Right renal cortex interstitium (tissue), 3 donors: ENCODE measurements at places on chromosomes 16 and 17. TPM values are rescaled to one million over a fixed set of nuclear protein-coding genes. Genes with fewer than 3 reads are reported as not detected.

EPOP gene
- polyA plus RNA-seq, result 1.4 TPM

TTLL6 gene
- 0.14 TPM for polyA plus RNA-seq

FNDC8 gene
- polyA plus RNA-seq, result 0.10 TPM

MYL11 gene
- polyA plus RNA-seq, result 1.0 TPM

TEPSIN gene
- 11.8 TPM for polyA plus RNA-seq

ZP2 gene
- polyA plus RNA-seq, result 0.17 TPM

C1QTNF1 gene
- 2.7 TPM for polyA plus RNA-seq

STXBP4 gene
- polyA plus RNA-seq, result 16.9 TPM

GRCh38 chr17:50338645-50339044 lies 7.3 kb upstream of the XYLT2 start:
- DNase-seq, result no peak

DNA sequence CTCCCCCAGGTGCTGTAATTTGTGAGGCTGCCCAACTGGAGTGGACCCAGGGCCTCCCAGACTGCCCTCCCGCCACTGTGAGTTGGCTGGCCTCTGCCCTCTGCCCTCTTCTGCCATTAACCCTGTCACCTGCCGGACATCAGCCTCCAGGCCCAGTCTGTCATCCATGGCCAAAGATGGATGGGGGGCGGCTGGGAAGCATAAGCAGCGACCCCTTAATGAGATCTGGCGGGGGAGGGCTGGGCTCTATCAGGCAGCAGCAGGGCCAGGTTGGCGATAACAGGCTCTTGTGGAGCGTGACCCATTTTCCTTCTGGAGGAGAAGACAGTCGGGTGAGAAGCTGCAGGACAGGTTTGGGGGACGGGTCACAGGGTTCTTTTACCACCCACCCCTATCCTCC lies 25.3 kb downstream of the CDK5RAP3 start:
- DNase-seq, result no peak

DNA sequence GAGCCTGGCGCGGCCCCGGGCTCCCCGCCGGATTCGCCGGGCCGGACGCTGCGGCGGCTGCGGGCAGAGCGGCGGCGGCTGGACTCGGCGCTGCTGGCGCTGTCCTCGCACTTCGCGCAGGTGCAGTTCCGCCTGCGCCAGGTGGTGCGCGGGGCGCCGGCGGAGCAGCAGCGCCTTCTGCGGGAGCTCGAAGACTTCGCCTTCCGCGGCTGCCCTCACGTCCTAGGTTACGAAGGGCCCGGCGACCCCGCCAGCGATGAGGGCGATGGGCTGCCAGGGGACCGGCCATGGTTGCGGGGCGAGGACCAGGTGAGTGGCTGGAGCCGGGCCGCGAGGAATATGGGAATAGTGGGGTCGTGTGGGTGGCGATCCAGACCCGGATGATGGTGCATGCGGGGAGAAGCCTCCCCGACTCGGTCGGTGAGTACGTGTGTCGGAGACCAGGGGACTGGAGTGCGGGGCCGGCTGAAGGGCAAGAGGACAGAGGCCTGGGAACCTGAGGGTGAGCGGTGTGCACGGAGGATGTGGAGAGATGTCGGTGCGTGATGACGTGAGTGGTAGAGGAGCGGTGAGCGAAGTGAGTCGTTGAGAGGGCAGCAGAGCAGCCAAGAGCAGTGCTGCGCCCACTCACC lies 517 bp downstream of the RUNDC1 start:
- no peak for DNase-seq

GRCh38 chr17:69762359-69762758 lies 312.7 kb upstream of the KCNJ16 start:
- DNase-seq, result no peak

DNA sequence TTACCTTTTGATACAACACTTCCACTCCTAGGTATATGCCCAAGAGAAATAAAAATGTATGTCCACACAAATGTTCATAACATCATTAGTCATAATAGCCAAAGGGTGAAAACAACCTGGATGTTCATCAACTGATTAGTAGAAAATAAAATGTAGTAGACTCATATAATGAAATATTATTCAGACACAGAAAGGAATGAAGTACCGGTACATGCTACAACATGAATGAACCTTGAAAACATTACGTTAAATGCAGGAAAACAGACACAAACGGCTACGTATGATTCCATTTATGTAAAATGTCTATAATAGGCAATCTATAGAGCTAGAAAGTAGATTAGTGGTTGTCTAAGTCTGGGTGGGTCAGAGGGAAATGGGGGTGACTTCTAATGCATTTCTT lies 358.5 kb downstream of the CA10 start:
- no peak for DNase-seq

DNA sequence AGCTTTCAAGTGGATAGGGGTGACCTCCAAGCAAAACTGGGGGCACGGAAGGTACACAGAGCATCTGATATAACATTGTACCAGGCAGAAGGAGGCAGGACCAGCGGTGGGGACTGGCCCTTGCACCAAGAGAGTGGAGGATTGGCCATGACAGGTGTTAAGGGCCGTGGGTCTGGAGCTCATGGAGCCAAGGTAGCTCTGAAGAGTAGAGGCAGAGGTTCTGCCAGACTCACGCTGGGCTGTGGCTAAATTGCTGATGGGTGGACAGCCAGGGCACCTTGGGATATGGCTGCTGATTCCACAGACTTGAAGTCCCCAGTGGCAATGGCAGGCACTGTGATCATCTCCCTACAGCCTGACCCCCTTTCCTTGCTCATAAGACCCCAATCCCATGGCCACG lies 65.9 kb upstream of the NKD1 start:
- no peak for DNase-seq

DNA sequence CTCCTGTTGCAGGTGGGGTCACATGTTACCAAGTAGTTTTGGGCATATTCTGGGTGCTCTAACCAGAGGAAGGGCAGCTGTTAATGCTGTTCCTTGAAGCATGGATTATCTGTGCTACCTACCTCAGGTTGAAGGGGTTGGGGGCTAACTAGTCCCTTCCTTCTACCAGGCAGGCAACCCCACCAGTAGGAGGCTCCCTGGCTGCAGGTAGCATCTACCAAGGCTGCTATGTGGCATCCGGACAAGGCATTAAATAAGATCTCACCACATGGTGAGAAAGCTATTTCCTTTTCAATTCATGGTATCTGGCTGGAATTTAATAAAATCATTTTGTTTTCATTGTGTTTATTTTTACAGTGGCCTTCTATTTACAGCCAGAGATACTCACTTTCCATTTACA lies 62.5 kb downstream of the CACNG3 start:
- DNase-seq, result no peak

- DNase-seq, result no peak
Observed at GRCh38 chr17:65918916-65919315, 273.0 kb downstream of the CEP112 start.

DNA sequence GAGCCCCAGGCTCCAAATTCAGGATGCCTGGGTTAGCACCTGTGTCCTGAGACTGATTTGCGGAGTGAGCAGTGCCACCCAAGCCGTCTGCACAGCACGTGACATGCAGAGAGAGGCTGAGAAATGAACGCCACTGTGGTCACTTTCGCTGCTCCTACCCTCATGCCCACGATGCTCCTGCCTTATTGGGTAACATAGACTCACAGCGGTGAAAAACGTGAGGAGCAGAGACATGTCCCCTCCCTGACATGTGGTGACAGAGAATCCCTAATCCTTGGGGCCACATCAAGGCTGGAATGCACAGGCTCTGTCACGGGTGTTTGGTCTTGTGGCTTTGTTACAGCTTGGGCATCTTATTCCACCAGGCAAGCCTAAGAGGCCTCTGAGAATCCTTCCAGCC lies 52.1 kb upstream of the CACNG5 start:
- DNase-seq, result no peak

- no peak for DNase-seq
Observed at GRCh38 chr16:89536371-89536770, 24.1 kb upstream of the RPL13 start.

- no peak for DNase-seq
Observed at GRCh38 chr16:85151603-85152413, 39.5 kb upstream of the CIBAR2 start.

- DNase-seq, result no peak
Observed at GRCh38 chr16:30615358-30616091, 5.3 kb upstream of the ZNF689 start.

GRCh38 chr16:65098916-65099315 lies 22.9 kb downstream of the CDH11 start:
- no peak for DNase-seq

GRCh38 chr16:58563775-58564174 lies 48.5 kb downstream of the SETD6 start:
- no peak for DNase-seq

DNA sequence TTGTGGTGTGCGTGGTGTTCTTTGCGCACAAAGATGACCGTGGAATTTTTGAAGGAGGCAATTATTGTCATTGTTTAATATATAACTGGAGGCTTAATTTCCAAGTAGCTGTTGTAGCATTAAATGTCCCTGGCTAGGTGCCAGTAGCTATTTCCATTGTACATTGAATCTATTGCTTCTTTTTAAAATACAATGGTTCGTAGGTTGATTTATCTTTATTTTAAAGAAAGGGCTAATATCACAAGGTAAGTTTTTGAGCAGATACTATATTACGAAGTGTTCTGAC lies 127.1 kb downstream of the RPTOR start:
- no peak for DNase-seq
